G401 (cell line): ENCODE measurements at places on chromosomes 7 and 10.
A peak's percentile ranks its signal among the peaks of the same experiment; 100 is the strongest.

DNA sequence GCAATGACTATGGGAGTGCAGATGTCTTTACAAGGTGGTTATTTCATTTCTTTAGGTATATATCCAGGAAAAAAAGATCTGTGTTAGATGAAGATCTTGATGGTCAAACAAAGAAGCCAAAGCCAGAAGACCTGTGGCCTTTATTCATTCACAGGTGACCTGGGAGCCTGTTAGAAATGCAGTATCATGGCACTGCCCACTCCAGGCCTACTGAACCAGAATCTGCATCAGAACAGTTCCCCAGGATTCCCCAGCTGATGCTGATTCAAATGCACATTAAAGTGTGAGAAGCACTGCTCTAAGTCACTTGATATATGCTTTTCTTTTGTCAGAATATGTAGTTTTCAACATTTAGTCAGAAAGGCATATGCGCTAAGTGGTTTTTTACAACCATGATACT, 251.1 kb downstream of the IPMK start:
- no peak for DNase-seq

GRCh38 chr7:53191191-53191695, 155.8 kb downstream of the POM121L12 start:
- DNase-seq: no peak

- DNase-seq: no peak
These were observed 83.7 kb downstream of the RBM33 start for GRCh38 chr7:155728116-155728515.

GRCh38 chr7:5694221-5694754, 87.2 kb downstream of the RNF216 start:
- no peak for DNase-seq

DNA sequence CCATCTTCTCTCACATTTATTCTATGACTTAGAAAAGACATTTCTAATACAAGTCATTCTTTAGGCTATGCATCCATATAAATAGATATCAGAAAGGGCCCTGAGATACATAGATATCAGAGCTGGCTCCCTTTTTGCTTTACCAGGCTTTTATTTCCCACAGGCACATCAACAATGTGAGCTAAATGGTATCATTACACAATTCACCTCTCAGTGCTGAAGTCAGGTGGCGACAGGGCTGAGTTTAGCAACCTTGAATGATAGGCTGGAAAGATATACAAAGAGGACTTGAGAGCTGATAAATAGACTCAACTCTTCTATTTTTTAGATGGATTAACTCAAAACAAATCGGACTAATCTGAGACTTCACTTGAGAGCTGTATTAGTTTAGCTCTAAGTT, 189.2 kb upstream of the COL1A2 start:
- no peak for DNase-seq

DNA sequence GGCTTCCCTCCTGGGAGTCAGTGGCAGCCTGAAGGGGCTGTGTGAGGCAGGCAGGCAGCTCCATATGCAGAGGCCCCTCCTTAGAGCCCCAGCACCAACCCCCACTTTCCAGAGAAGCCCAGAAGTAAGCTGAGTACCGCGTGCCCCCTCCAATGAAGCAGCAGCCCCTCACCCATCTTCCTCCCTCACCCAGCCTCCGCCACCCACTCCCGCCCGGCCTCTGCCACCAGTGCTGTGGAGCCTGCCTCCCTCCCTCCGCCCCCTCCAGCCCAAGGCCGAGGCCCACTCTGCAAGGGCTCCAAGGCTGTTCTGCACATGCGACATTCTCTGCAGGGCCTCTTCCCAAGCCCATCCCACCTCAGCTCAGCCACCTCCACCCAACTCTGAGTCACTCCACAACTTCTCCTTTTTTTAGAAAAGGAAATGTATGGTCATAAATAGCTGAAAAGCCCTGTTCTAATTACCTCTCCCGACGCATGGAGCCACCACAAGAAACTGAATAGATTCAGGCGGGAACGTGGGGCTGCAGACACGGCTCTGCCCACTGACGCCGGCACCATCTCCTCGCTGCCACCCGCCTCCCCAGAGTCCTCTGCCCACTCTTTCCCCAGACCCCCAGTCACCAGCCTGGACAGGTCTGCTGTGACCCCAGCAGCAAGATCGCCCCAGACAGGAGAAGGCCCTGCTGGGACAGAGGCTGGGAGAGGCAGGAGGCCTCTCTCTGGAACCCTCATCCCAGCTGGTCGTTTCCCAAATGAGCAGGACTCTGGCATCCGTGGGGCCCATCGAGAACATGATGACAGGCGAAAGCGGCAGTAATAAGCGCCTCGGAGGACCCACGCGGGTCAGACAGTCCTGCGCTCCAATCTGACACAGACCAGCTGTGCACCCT, 213.9 kb downstream of the MAD1L1 start:
- DNase-seq: no peak

DNA sequence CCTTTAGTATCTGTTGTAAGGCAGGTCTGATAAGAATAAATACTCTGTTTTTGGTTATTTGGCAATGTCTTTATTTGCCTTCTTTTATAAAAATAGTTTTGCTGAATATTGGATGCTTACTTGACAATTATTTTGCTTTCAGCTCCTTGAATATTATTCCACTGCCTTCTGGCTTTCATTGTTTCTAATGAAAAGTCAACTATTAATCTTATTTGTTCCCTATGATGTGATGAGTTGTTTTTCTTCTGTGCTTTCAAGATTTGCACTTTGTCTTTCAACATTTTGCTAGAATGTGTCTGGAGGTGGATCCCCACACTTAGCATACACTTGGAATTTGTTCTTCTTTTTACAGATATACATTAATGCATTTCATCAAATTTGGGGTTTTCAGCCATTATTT, 203.8 kb upstream of the PTPRZ1 start:
- DNase-seq: no peak

- no peak for DNase-seq
These were observed 30.6 kb downstream of the APBB1IP start for GRCh38 chr10:26468700-26469099.

DNA sequence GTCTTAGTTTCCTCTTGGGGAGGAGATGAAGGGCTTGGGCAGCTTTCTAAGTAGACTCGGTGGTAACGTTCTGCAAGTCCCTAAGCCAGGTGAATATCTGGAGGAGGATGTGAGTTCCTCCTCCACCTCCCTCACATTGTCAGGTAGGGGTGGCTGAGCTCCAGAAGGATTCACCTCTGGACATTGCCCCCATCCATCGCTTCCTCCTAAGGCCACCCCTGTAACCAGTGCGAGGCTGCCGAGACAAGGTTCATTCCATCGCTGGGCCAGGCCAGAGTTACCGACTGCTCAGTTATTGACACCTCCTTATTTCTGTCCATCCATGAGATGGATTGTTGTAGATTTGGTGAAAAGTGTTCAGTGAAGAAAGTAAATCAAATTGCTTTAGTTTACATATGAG, 334.1 kb upstream of the KLF6 start:
- DNase-seq: no peak

DNA sequence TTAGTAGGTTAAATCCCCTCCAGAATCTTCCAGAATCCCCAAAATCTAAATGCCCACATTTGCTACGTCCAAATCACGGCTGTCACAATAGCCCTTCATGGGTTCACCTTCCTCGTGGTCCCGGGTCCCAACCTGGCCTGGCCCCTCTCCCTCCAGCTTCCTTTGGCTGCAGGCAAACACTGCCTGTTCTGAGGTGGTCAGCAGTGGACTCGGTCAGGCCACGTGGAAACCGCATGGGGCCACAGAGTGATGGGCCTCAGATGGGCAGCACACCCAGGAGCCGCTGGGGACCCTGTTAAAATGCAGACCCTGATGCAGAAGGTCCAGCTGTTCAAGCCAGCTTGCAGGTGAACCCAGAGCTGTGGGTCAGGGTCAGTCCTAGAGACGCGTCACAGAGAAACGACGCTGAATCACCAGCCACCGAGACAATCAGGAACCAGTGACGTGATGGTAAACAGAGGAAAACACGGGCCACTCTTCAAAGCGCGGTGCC, 588.6 kb downstream of the DNAJB6 start:
- no peak for DNase-seq

DNA sequence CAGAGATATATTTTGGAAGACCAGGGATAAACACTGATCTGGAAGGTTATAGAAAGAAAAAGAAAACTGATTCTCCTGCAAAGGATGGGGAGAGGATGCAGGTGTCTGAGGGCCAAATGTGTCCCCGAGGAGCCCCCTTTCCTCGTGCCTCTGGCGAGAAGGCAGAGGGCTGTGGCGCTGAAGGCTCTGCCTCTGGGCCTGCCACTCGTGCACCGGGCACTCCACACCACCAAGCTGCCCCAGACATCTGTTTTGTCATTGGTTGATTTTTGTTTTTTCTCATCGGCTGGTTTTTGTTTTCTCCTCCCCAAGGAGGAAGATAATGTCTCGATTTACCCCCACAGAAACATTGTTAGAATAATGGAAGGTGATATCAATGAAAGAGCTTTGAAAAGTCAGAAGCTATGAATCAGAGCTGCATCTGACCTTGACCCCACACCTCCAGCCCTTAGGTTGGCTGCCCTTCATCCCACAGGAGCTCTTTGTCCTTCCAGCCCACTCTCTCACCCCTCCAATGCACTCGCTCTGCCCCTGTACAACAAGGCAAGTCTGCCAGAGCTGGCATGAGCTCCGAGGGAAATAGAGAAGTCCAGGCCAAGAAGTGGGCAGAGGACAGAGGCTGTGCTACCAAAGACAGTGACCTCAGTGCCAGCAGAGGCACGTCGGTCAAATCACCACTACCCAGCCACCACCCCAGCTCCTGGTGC, 124.8 kb downstream of the TCERG1L start:
- no peak for DNase-seq

DNA sequence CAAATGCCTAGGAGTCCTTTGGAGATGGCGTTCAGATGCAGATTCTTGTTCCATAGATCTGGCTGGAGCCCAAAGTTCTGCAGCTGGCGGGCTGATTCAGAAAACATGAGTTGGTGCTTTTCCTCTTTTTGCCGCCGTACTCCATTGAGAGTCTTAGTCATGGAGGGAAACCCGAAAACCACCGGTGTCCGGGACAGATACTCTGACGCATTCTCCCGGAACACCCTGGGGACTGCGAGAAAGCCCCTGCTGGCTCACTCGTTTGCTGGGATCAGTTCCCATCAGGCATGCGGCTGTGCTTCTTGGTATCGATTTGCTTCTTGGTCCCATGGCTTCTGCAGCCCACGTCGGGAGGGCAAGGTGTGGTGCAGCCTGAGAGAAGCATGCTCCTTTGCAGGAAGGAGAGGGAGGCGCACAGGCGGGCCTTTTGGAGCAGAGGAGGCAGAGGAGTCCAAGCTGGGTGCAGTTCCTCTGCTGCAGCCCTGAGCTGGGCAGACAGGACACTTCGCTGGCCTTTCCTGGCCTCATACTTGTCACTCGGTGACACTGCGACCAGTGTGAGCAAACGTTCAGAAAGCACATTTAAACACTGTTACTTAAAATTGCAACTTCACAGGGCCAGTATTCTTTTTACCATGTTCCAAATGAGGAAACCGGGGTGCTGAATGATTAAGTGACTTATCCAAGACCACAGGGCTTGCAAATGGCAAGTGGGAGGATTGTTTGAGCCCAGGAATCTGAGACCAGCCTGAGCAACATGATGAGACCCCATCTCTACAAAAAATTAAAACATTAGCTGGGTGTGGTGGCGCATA, 30.6 kb upstream of the PFKFB3 start:
- no peak for DNase-seq

GRCh38 chr7:144826208-144826607, 9.6 kb downstream of the TPK1 start:
- DNase-seq: no peak

GRCh38 chr7:77698042-77698625, 1.9 kb downstream of the RSBN1L start:
- peak; percentile 28 for DNase-seq

- no peak for DNase-seq
These were observed 123.9 kb downstream of the TNS3 start for GRCh38 chr7:47458057-47458456.

DNA sequence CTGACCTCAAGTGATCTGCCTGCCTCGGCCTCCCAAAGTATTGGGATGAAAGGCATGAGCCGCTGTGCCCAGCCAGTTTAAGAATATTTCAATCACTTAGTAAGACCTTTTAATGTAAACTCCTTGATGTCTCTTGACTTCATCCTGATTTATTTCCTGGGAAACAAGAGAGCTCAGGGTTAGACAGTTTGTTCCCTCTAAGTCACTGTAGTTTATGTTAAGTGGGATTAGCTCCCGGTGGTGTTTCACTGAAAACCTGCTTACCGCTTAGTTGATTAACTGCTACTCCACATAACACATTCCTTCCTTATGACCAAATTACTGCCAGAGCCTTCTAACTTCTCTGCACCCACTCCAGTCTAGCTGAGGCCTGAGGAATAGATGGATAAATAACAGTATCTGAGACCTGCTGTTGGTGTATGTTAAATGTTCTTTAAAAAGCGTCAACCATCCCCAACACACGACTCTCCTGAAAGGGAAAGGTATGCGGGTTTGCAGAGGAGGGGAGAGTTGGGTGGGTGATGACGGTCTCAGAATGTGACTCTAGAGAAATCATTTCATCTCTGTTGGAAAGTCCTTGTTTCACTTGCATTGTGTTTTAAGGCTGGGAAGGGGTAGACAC, 48.7 kb downstream of the CREB3L2 start:
- no peak for DNase-seq

DNA sequence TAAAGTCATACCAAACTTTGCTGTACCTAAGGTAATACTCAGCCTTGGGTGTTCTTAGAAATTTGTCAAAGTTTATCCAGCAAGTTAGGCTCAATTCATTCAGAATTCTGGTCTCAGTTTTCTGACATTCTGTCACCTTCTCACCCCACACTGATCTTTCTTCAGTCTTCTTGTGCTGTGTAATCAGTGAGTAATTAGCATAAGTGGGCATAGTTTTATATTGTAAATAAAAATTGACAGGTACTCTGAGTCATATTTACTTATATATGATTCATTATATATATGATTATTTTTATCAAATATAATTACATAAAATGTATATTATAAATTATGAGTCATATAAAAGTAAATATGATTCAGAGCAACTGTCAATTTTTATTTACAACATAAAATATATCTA, 170.9 kb upstream of the MAGI2 start:
- no peak for DNase-seq

DNA sequence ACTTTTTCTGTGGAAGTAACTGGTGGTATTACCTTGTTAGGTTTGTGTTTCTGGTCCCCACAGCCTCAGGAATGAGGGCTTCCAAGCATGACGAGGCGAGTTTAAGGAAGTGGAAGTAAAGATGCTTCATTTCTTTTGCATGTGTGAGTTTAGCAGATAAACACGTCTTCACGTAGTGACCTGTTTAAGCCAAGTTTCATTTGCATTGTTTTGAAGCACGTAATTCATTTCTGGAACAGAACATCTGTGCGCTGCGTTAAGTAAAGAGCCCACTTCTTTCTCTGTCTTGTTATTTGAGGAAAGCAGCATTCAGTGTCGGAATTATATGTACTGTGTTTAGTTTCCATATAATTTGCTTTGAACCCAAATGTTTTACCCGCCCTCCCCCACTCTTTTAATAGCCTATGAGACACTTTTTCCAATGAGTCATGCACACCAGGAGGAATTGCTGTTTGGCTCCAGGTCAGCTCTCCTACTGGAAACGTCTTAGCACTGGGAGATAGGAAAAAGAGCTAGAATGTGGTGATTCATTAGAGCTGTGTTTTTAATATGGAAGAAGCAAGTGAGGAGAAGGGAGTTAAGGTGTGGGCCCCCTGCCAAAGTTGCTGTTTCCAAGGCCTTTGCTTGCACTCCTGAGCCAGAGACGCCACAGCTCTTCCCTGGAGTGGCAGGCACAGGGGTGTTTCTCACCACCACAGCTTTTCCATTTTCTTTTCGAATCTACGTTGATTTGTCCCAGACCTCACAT, 36.7 kb downstream of the BTBD16 start:
- DNase-seq: peak; percentile 11

GRCh38 chr7:87151002-87151728, 1.1 kb upstream of the DMTF1 start:
- DNase-seq: no peak

GRCh38 chr10:95406651-95407280, 116.0 kb upstream of the PDLIM1 start:
- peak; percentile 92 for DNase-seq
